ENCODE measurements at places on chromosomes 12 and 14. TPM values are rescaled to one million over a fixed set of nuclear protein-coding genes. Genes with fewer than 3 reads are reported as not detected.

Gene ANP32D
- not detected for polyA plus RNA-seq

Gene CIROP
- not detected for polyA plus RNA-seq

DNA sequence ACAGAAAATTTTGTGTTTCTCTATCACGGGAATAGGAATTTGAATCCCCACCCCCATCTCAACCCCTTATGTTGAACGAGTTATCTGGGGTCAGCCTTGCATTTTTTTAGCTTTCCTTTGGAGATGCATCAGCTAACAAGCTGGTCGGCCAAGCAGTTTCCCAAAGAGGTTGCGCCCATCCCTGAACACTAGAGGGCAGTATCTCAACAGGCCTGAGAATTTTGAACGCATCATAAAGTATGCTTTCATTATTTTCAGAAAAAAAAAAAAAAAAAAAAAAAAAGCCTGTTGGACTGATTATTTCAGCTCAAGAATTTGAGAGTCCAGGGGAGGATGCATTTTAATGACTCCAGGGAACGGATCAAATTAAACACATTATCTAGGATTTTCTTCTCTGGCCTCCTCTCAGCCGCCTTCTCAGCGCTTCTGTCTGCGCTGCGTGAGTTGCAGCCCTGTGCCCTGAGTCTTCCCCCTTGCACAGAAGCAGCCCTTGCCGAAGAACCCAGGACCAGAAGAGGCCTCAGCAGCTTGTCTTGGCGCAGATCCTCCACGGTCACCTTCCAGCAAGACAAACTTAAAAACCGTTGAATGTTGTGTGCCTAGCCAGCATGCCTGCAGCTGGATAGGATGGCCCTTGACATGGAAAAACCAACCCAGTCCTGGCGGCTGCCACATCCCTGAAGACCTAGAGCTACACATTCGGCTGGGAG, 76.6 kb upstream of the GZMB start:
- peak; percentile 64 for DNase-seq

DNA sequence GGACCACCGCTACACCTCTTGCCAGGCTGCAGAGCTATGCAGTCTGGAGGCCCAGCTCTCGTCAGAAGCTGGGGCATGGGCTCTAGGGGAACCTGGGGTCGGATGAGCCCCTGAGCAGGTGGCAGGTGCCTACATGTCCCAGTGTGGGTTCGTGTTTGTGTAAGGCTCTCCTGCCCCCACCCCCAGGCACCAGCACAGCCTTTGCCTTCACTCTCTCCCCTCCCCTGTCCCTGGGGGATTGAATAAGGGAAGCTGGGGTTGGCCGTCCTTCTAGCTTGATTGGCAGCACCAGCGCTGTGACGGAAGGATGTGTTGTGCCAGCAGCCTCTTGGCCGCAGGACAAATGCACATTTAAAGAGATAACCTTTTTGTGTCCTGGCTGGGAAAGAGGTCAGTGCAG, 34.8 kb upstream of the TSPAN9 start:
- no peak for DNase-seq
